ENCODE measurements at places on chromosomes 16 and 17.

DNA sequence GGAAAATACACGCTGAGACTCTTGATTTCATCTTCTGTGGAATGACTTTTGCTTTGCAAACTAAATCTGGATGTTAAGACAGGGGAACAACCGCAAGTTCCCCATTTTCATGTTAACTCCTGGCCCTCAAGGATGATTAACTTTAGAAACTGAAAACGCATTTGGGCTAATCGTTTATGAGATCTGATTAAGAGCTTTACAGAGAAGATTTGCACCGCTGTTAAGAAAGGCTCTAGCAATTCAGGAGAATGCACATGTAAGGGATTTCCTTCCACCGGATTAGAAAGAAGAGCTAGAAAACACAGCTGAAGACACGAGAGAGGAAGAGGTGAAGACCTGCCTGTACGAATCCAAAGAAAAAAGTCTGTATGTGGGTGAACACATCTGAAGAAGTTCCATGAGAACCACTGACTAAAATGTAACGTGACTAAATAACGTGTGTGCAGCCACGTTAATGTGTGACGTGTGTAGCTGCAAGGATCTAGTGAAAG, 106.4 kb downstream of the YPEL2 start:
- no peak for DNase-seq

DNA sequence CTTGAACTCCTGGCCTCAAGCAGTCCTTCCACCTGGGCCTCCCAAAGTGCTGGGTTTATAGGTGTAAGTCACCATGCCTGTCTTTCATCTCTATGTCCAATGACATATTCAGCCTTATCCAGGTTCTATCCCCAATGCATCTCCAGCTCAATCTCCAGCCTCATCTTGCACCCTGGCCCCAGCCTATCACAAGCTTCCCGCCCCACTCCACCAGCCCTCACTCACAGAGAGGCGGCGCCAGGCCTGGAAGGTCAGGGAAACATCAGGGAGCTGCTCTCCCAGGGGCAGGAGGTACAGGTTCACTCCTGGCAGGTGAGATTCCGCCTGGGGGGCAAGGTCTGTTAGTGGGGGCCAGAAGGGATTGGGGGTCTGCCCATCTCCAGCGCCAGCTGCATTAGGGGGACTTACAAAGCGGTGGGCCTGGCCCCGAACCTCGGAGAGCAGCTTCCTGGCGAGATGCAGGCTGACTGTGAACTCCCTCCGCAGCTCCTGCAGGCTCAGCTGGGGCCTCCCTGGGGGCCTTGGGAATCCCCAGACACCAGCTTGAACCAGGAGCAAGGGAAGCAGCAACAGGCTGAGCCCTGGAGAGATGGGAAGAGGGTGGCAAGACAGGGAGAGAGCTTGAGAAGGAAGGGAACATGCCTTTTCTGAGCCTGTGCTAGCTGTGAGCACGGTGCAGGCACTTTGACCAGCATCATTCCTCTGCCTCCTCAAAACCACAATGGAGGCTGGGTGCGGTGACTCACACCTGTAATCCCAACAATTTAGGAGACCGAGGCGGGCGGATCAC, 3.0 kb downstream of the IL27 start:
- DNase-seq: no peak

- no peak for DNase-seq
Measured at GRCh38 chr17:79629548-79630049, 18.7 kb upstream of the RBFOX3 start.

DNA sequence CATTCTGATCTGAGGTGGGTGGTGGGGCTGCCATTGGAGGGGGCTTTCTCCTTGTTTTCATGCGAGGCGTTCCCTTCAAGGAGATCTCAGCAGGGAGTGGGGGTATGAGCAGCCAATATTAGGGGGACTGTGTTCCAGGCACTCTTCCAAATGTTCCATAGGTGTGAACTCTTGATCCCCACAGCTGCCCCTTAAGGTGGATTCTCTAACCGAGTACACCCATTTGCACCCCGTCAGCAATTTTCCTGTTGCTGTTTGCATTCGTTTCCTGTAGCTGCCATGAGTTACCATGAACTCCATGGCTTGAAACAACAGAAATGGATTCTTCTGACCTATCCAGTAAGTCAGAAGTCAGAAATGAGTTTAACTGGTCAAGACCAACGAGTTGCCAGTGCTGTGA, 3.7 kb upstream of the PRR15L start:
- DNase-seq: no peak

GRCh38 chr17:66533572-66533971, 231.2 kb downstream of the PRKCA start:
- no peak for DNase-seq

- no peak for DNase-seq
Measured at GRCh38 chr17:35244341-35245195, 1.7 kb downstream of the SLFN5 start.

GRCh38 chr17:74605361-74605760, 13.3 kb upstream of the CD300LD start:
- no peak for DNase-seq

- no peak for DNase-seq
Measured at GRCh38 chr16:54165174-54165911, 121.2 kb downstream of the IRX3 start.

DNA sequence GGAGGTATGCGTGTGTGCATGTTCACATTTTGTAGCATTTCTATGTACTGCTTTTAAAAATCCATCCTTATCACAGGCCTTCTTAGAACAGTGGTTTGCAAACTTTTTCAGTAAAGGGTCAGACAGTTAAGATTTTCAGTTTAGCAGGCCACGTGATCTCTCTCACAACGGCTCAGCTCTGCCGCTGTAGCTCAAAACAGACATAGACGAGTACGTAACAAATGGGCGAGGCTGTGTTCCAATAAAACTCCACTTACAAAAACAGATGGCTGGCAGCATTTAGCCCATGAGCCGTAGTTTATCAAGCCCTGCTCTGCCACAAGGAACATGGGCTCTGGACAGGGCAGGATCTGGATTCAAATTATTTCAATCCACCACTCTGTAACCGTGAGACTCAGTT, 141.8 kb downstream of the XYLT1 start:
- peak; percentile 79 for DNase-seq

DNA sequence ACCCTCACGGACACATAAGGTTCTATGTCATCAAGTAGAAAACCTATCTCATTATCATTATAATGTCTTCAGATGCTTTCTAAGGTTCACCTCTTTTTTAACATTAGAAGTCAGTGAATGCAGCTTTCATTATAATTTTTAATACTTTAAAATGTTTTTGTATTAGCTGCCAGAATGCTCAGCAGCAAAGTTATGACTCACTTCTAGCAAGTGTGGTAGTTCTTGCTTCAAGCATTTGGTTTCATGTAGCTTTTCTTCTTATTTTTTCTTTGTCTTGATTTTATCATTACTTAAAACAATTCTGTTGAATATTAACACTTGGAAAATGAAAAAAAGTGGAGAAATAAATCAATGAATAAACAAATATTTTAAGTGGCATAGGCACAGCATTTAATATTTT, 23.4 kb downstream of the LPCAT2 start:
- no peak for DNase-seq

- DNase-seq: no peak
Measured at GRCh38 chr16:67021321-67021720, 7.6 kb upstream of the CBFB start.

GRCh38 chr17:81621494-81622130, 15.3 kb downstream of the NPLOC4 start:
- no peak for DNase-seq

GRCh38 chr16:82643936-82644630, 17.3 kb downstream of the CDH13 start:
- DNase-seq: no peak

DNA sequence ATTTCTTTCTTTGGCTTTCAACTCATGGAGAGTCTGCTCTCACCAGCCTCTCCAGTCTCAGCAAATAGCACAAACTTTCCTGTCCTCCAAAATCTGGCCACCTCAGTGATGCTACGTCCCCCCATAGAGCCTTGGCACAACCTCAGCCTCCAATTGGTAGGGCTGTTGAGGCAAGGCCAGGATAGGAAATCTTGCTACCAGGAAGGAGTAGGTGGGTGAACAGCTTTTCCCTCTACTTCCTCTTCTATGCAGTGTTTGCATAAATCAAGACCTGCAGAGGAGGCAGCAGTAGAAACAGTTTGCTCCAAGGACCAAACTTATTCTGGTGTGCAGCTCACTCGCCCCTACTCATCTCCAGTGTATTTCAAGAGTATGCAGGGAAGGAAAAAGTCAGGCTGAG, 701 bp upstream of the DPEP2 start:
- DNase-seq: no peak

GRCh38 chr16:58487566-58488351, 12.2 kb upstream of the NDRG4 start:
- DNase-seq: peak; percentile 16

GRCh38 chr17:29760279-29761039, 137.7 kb upstream of the CORO6 start:
- no peak for DNase-seq

DNA sequence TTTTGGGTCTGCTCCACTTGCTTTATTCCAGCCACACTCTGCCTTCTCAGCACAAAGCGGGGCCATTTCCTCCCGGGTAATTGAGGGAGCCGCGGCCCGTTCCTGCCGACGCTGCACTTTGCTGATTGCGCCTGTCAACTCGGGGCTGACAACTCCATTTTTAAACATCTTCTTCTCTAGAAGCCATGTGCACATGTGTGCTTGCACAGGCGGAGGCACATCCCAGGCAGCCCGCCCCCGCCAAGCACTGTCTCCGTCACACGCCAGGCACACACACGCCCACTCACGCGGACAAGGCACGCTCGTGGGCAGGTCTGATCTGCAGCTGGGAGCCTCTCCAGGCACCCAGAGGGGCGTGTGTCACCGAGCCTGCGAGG, 63.2 kb downstream of the ENGASE start:
- no peak for DNase-seq

GRCh38 chr16:73237601-73238000, 189.7 kb upstream of the ZFHX3 start:
- DNase-seq: no peak

- no peak for DNase-seq
Measured at GRCh38 chr17:81074875-81075274, 39.9 kb downstream of the BAIAP2 start.

- DNase-seq: no peak
Measured at GRCh38 chr17:64107500-64108236, 22.3 kb downstream of the ERN1 start.

GRCh38 chr17:81666092-81666341, 388 bp downstream of the OXLD1 start:
- DNase-seq: no peak
